ENCODE measurements at places on chromosomes 3 and 15. TPM values are rescaled to one million over a fixed set of nuclear protein-coding genes. Genes with fewer than 3 reads are reported as not detected.

Gene ANKUB1
- total RNA-seq, result not detected

GRCh38 chr3:52684184-52684583, 1.5 kb downstream of the PBRM1 start:
- no peak for DNase-seq

Gene SLMAP
- 81.0 TPM for total RNA-seq

Gene EEFSEC
- 16.1 TPM for total RNA-seq

Gene ATP13A4
- 0.15 TPM for total RNA-seq

GRCh38 chr3:58150810-58151199, 60.0 kb downstream of the DNASE1L3 start:
- DNase-seq, result no peak

Gene LRRC34
- not detected for total RNA-seq

- DNase-seq, result no peak
Measured at GRCh38 chr3:67592057-67592456, 62.4 kb downstream of the SUCLG2 start.

GRCh38 chr15:92869263-92869940, 30.7 kb upstream of the CHD2 start:
- DNase-seq, result no peak
